ENCODE measurements at places on chromosomes 12 and 14.

DNA sequence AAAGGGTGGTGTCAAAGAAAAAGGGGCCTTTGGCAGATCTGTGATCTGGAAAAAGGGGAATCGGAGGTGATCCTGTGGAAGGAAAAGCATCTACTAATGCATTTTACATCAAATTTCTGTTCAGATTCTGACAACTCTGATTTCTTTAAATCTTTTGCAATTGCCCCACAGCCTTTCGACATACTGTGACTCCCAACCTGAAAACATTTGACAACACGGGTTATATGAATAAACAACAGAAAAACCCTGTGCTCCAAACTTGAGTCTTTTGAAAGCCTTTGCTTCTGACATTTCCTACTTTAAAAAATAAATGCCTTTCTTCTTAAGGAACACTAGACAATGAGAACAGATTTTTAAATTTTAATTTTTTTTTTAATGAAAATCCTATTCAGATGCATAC is 231.9 kb upstream of the HMGA2 start:
- no peak for DNase-seq

DNA sequence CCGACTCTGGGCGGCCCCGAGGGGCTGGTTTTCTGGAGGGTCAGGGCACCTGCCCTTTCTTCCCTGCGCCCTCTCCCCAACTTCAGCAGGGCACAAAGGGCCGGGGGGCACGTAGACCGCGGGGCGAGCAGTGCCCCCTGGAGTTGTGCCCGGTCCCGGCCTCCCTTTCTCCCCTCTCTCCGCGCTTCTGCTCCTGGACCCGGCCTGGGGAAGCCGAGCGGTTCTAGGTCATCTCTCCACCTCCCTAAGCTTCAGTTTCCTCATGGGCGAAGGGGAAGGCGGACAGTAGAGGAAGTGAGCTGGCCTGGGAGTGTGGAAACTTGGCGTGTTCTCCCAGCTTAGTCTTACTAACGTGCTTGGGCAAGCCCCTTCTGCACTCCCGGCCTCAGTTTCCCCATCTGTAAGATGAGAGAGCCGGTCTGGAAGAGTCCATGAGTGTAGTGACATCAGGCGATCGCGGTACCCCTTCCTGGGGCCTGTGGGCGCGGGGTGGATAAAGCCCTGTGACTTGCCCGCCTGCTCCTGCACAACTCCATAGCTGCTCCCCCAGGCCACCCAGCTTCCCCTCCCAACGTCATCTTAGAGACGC is 158.6 kb upstream of the PARP11 start:
- no peak for DNase-seq

- no peak for DNase-seq
Measured at GRCh38 chr12:58725400-58726105, 194.8 kb downstream of the LRIG3 start.

GRCh38 chr12:6703631-6704030 is 3.0 kb upstream of the PIANP start:
- no peak for DNase-seq

- DNase-seq: no peak
Measured at GRCh38 chr12:121088195-121088585, 44.5 kb upstream of the P2RX7 start.

DNA sequence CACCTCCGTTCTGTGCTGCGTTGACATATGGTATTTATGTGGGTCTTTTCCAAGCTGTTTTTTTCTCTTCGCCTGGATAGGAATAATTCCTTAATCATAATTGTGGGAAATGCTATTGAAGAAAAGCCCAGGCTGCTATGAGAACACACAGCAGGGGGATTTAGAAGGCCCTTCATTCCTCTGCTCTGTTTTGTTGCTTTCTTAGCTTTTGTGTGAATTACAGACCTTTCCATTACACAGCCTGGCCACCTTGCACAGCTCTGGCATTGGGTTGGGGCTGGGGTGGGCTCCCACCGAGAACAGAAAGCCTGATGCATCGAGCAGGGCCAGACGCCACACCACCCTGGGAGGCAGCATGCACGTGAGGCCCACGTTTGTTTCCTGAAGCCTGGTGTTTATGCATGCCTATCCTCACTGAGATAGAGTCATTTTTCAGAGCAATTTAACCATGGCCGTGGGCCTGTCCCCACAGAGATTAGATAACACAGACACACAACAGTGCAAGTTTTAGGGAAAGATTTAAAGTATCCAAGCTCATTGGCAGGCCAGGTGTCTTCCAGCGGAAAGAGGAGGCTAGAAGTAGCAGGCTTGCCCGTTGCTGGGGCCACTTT is 287.6 kb upstream of the PWP1 start:
- DNase-seq: no peak

GRCh38 chr14:22532345-22533056 is 56.5 kb downstream of the DAD1 start:
- DNase-seq: no peak

GRCh38 chr12:128767518-128767917 is 56.2 kb downstream of the SLC15A4 start:
- DNase-seq: no peak

GRCh38 chr14:69708586-69709560 is 58.1 kb upstream of the SRSF5 start:
- DNase-seq: no peak

GRCh38 chr12:80848858-80849257 is 88.9 kb downstream of the LIN7A start:
- DNase-seq: no peak

DNA sequence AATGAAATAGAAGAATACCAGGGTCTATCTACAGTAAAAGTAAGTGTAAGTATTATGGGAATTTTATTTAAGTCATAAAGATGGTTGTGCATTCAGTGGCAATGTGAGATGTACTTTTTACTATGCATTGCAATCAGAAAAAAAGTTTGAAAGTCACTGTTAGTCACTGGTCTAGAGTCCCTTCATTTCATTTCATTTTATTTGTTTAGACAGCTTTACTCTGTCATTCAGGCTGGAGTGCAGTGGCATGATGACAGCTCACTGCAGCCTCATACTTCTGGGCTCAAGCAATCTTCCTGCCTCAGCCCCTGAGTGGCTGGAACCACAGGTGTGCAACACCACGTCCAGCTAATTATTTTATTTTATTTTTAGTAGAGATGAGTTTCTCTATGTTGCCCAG is 42.6 kb downstream of the TGFB3 start:
- DNase-seq: no peak

All from T-helper 1 cell (primary cell).